ENCODE measurements at places on chromosomes 6 and 20. TPM values are rescaled to one million over a fixed set of nuclear protein-coding genes. Genes with fewer than 3 reads are reported as not detected.
A peak's percentile ranks its signal among the peaks of the same experiment; 100 is the strongest.

Gene FOXF2
- total RNA-seq: 0.61 TPM

Gene SLC22A16
- not detected for total RNA-seq

Gene CLIC5
- 0.14 TPM for total RNA-seq

Gene GRM4
- 0.34 TPM for total RNA-seq

- no peak overlapping the region for H3K4me3 ChIP-seq
- no peak for DNase-seq
- no peaks in the 10 kb centered on the region for H3K36me3 ChIP-seq
- no peak overlapping the region for H3K27ac ChIP-seq
- H3K27me3 ChIP-seq: peaks cover 27% of the 10 kb centered on the region
- no peaks in the 10 kb centered on the region for H3K4me1 ChIP-seq
Measured at GRCh38 chr6:31304683-31305082, 32.8 kb upstream of the HLA-C start.

DNA sequence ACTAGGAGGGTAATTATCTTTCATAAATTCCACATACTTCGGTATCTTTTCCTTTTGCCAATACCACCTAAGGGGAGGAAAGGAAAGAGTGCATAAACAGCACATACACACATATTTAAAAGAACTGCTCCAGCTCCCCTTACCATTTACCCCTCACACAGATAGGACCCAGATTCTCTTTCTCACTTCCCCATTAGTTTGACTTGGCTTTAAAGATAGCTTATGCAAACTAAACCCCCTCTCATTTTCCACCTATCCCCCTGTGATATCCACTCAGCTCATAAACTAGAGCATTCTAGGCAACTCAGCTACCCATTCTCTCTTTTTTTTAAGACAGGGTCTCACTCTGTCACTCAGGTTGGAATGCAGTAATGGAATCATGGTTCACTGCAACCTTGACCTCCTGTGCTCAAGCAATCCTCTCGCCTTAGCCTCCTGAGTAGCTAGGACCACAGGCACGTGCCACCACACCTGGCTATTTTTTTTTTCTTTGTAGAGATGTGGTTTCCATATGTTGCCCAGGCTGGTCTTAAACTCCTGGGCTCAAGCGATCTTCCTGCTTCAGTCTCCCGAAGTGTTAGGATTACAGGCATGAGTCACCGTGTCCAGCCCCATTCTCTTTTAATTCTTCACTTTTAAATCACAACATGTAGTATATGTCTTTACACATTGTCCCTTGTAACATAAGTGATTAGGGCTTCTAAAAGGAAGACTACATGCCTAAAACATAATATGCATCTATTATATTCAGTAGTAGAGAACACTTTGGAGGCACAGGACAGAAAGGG lies 4.0 kb downstream of the FUCA2 start:
- peaks cover 6% of the 10 kb centered on the region for H3K36me3 ChIP-seq
- peaks cover 5% of the 10 kb centered on the region for H3K4me1 ChIP-seq
- peak; percentile 8 for DNase-seq
- H3K27ac ChIP-seq: no peak overlapping the region
- no peak overlapping the region for H3K4me3 ChIP-seq

DNA sequence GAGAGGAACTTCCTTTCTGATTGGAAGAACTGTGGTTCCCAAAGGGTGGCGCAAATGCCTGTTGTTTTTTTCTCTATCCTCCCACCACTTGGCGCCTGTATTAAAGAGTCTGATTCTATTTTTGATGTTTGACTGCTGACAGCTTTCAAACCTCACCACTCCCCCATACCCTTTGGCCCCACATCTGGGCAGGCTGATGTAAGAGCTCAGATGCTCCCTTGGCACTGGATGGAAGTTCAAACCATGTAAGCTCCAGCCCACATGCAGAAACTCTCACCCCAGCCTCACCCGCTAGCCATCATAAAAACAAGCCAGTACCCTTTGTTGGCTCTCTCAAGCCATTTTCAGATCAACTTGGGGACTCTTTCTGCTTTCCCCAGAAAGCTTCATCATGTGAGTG lies 20.0 kb upstream of the TMEM14A start:
- no peak overlapping the region for H3K27ac ChIP-seq
- H3K27me3 ChIP-seq: no peaks in the 10 kb centered on the region
- H3K4me1 ChIP-seq: no peaks in the 10 kb centered on the region
- no peak for DNase-seq
- no peak overlapping the region for H3K4me3 ChIP-seq

DNA sequence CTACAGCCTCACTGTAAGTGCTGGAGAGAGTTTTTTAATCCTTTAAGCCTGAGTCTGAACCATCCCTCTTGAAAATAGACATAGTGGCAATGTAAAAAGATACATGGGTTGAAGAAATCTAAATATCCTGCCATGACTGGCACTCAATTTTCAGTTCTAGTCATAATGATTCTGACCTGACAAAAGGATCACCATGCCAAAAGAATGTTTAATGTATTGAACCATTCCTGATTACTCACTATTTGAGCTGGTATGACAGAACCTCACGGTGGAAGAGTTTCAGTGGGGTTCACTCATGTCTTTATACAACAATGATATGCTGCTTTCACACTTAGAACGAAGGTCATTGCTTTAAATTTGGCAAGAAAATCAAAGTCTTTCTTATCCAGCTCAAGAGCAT lies 93.4 kb downstream of the HIVEP2 start:
- peaks cover 33% of the 10 kb centered on the region for H3K4me1 ChIP-seq
- H3K4me3 ChIP-seq: no peak overlapping the region
- H3K27ac ChIP-seq: peak overlapping the region; percentile 69
- H3K27me3 ChIP-seq: no peaks in the 10 kb centered on the region
- DNase-seq: no peak

DNA sequence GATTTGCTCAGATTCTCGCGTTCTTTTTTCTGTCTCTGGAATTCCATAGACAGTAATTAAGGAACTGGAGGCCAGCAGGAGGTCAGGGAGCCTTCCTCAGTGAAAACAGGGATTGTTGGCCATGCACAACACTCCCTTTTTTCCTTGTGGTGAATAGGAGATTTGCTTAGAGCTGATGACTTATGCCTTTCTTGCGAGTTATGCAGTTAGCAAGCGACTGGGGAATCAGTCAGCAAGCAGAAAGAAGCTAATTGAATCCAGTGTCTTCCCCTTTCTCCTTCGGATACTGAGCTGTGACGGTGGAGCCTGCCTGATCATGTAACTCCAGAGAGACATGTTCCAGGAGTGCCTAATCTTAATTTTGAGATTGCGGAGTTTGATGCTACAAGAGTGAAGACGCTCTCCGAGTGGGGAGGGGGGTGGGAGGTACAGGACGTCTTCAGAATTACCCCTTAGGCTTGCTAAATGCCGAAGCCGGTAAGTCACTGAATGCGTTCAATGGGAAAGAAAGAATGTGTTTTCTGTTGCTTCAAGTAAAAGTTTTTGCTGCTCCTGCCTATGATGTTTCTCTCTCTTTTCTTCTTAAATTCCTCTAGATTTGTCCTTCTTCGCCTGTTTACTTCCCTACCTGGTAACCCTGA lies 165.9 kb downstream of the SASH1 start:
- DNase-seq: peak; percentile 83
- peak overlapping the region; percentile 84 for H3K27ac ChIP-seq
- H3K4me3 ChIP-seq: peak overlapping the region; percentile 79
- H3K4me1 ChIP-seq: peaks cover 22% of the 10 kb centered on the region
- H3K36me3 ChIP-seq: no peaks in the 10 kb centered on the region

GRCh38 chr6:62013719-62014118 lies 272.3 kb downstream of the KHDRBS2 start:
- DNase-seq: no peak
- H3K27ac ChIP-seq: no peak overlapping the region
- H3K27me3 ChIP-seq: no peaks in the 10 kb centered on the region
- no peak overlapping the region for H3K4me3 ChIP-seq
- no peaks in the 10 kb centered on the region for H3K36me3 ChIP-seq
- H3K4me1 ChIP-seq: no peaks in the 10 kb centered on the region

GRCh38 chr20:16020971-16021370 lies 552.3 kb downstream of the KIF16B start:
- no peak overlapping the region for H3K27ac ChIP-seq
- H3K27me3 ChIP-seq: no peaks in the 10 kb centered on the region
- H3K4me1 ChIP-seq: peaks cover 13% of the 10 kb centered on the region
- peak; percentile 49 for DNase-seq
